ENCODE measurements at places on chromosomes 4 and X.

- no peak for DNase-seq
Measured at GRCh38 chr4:90582087-90582486, 454.9 kb downstream of the CCSER1 start.

DNA sequence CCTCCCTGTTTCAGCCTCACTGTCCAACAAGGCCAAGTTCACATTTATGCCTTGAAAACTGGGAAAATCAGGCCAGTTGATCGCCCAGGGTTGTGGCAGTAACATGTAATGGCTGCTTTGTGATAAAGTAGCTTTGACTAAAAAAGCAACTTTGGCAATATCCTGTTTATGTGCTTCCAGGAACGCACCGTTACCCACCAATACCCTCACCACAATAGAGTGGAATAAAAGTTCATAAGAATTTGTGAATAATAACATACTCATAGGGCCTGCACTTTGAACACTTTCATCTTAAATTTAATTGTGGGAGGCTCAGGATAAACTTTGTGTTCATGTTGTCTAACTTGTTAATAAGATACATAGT lies 80.7 kb upstream of the MAML3 start:
- no peak for DNase-seq

- DNase-seq = no peak
Measured at GRCh38 chr4:111788099-111788498, 357.2 kb upstream of the FAM241A start.

- no peak for DNase-seq
Measured at GRCh38 chr4:1480720-1481119, 74.5 kb upstream of the NKX1-1 start.

- peak; percentile 90 for DNase-seq
Measured at GRCh38 chr4:40325406-40326019, 9.6 kb upstream of the CHRNA9 start.

GRCh38 chr4:165355900-165356300 lies 22.9 kb upstream of the CPE start:
- peak; percentile 78 for DNase-seq

GRCh38 chr4:108693819-108694218 lies 43.4 kb downstream of the OSTC start:
- DNase-seq = no peak

DNA sequence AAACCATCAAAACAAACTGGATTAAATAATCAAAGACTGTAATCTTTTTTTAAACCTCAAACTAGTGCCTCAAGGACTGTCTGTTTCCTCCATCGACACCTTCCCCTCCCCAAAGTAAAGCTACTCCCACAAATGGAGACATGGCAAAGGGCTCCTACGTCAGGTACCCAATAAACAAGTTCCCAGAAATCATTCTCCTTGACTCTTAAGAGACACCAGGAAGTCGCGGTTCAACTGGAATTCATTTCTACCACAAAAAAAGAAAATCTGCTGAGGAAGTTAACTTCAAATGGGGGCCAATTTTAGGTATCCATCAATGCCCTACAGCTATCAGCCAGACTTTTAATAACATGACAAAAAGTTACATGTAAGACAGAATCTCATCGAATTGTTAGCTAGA lies 2.5 kb downstream of the RPS4X start:
- no peak for DNase-seq

Data from NAMALWA (cell line).